ENCODE measurements at places on chromosomes 7 and 10.

GRCh38 chr10:120715171-120715570 is 136.0 kb upstream of the WDR11 start:
- no peak for DNase-seq

DNA sequence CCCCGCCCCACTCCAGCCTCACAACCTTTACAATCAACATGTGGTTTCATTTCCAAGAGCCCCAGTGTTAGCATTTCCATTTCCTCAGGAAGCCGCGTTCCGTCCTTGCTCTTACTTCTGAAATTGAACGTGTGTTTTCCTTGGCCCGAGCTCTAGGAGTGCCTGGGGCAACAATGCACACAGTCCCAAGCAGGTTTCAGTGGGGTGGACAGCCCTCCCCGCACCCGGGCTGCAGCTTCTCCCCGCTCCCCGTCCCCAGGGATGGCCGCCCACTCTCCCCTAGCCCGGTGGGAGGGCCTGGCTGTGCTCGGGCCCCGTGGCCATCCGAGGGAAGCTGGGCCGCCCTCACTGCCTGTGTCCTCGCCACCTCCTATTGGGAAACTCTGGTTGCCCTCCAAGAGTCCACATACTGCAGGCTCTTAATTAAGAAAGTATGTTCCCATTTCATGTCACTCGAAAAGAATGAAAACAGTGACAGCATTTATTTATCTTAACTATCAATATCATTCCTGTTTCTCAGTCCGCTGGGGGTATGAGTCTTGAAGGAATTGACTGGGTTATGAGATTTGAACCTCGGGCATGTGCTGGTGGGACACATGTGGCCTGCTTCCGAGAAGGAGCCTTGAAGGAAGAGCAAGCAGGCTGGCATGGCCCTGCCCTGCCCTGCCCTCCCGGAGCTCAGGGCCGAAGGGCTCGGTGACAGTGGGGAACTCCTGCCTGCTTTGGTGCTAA is 163.8 kb downstream of the GRK5 start:
- DNase-seq, result no peak

- DNase-seq, result no peak
These were observed 786.6 kb downstream of the LRMDA start for GRCh38 chr10:76218035-76218434.

DNA sequence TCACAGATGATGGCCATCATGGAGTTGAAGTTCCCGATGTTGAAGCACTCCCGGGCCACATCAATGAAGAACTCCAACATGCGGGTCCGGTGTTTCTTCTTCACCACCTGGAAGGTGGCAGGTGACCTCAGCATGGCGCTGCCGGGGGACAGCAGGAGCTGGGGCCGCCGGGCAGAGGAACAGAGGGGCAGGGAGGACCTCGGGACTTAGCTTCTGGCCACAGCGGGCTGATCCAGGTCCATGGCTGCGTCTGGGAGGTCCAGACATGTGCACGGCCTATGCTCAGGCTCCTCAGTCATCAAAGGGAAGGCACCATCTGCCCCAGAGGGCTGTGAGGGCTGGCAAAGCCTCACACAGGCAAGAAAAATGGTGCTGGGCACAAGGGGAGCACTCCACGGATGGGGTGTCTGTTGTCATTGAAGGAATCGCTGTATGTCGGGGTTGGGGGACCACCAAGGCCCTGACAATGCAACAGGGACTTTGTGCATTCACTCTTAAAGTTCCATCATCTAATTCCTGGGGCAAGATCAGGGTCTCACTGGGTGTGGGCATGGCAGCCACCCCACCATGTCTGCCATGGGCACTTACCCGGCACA is 60.9 kb downstream of the CSGALNACT2 start:
- DNase-seq, result peak; percentile 18

DNA sequence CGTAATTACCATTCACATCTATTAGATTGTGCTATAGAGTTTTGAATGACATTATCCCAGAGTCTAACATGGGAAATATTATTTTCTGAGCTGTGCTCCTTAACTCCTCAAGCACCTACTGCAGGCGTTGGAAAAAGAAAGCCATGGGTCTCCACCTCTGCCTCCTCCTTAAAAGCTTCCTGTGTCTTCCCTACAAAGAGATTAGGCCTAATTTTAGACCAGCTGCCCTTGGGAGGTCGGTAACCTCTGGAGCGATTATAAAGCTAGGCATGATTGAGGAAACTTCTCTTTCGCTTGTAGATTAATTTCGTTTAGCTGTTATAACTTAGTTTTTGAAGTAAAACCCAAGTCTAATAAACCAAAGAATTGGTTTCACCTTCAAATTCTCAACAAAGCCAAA is 75.2 kb downstream of the PLXDC2 start:
- no peak for DNase-seq

- no peak for DNase-seq
These were observed 38.3 kb downstream of the GPRIN2 start for GRCh38 chr10:46518028-46518725.

GRCh38 chr7:24728503-24729364 is 28.5 kb downstream of the GSDME start:
- DNase-seq, result no peak
